ENCODE measurements at places on chromosomes 16 and 17.

- DNase-seq = no peak
Observed at GRCh38 chr16:67598527-67598926, 36.2 kb downstream of the CTCF start.

GRCh38 chr17:59028328-59028727 is 78.4 kb downstream of the TRIM37 start:
- no peak for DNase-seq

GRCh38 chr16:83661656-83662055 is 146.1 kb upstream of the HSBP1 start:
- no peak for DNase-seq

DNA sequence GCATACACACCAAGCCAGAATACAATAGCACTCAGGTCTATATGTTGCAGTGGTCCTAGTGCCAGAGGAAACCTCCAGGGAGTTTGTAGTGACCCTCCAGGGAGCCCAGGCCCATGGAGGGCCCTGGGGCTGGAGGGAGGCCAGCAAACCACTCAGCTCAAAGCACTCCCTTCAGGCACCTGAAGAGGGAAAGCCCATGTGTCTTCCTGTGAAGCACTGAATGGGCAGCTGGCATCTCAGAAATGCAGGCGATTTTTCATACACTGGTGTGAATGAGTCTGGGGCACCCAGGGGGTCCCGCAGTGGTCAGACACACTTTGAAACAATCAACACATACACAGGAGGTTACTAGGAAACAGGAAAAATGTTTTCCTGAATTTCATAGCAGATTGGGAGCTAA is 12.8 kb downstream of the TBC1D26 start:
- no peak for DNase-seq

DNA sequence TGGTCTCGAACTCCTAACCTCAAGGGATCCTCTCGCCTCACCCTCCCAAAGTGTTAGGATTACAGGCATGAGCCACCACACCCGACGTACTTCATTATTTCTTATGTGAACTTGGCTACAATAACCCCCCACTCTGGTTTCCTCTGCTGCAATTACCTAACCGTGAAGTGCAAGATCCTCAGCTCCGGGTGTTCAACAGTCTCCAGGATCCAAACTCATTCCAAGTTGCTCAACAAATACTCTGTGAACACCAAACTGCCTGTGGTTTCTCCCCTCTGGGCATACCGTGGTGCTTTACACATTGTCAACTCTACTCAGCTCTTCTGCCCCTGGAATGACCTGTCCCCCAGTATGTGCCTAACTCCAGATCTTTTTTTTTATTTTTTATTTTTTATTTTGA is 6.8 kb upstream of the SULT1A1 start:
- DNase-seq = no peak

Data from cortex of kidney (tissue), 1 donor.